ENCODE measurements at places on chromosomes 1 and 21.

DNA sequence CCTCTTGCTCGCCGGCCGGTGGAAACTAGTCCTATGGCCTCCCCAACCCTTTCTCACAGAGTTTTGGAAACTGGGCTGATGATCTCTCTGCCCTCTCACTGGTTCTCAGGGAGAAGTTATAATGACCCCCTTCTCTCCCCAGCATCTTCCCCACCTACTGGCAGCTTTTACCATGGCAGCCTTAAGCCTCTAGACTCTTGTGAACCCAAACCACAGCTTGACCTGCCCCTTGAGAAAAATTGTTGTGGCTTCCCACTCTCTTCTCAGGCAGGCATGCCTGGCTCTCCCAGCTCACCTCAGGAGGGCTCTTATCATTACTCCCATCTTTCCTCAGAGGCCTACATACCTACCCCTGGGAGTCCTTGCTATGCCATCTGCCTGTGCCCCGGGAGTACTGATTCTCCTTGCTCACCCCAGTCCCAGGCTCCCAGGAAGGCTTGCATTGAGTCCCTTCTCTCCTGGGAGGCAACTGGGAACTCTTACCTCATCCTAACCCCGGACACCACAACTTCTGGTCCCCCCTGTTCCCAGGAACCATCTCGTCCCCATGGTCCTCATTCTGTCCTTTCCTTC, 1.6 kb downstream of the NSUN4 start:
- no peak for DNase-seq

DNA sequence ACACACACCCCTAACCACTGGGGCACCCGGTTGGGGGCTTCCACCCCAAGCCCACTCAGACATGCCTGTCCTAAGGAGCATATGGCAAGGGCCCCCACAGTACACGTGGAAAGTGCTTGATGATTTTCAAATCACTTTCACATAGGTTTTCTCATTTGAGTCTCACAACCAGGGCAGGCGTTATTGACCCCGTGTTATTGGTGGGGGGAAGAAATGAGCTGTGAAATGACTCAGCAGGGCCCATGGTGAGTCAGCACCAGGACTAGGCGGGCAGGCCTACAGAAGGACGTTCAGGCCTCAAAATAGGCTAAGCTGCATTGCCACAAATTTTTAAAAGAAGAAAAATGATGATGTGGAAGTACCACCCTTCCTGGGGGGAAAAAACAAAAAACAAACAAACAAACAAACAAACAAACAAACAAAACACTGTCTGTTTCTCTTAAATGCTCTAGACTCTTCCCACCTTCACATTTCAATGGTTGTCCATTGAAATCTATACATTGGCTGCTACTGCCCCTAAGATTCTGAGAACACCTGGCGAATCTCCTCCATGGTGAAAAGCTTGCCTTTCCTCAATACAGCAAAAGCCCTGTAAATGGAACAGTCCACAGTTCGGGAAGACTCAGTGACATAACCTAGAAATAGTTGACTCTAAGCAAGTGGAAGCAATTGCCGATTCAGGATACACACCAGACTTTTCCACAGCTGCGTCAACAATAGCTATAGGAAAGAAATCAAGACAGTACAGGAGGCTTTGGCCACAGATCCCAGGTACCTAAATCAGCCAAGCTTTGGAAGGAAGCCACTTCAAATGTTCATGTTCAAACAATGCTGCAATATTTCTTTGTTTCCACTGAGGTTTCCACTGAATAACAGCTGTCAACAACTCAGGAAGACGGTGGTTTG, 234.7 kb downstream of the TOMM20 start:
- peak; percentile 12 for DNase-seq

- DNase-seq = no peak
These were observed 92.1 kb upstream of the SLC44A3 start for GRCh38 chr1:94727846-94728715.

DNA sequence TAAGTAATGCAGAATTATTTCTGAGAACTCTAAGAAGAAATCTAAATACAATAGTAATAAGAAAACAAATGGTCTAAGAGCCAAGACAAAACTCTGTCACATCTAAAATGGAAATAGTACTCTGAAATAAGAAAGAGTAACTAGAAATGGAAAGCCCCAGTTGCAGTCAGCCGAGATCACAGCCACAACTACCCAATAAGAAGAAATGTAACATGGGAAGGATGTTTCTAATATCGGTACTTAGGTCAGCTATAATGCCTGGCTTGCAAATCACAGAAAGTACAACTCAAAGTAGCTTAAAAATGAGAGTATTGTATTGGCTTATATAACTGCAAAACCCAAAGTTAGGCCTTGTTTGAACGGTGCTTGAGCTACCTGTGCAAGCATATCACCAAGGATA, 58.6 kb upstream of the USP25 start:
- DNase-seq = no peak

GRCh38 chr1:208336137-208336518, 91.9 kb upstream of the PLXNA2 start:
- no peak for DNase-seq

DNA sequence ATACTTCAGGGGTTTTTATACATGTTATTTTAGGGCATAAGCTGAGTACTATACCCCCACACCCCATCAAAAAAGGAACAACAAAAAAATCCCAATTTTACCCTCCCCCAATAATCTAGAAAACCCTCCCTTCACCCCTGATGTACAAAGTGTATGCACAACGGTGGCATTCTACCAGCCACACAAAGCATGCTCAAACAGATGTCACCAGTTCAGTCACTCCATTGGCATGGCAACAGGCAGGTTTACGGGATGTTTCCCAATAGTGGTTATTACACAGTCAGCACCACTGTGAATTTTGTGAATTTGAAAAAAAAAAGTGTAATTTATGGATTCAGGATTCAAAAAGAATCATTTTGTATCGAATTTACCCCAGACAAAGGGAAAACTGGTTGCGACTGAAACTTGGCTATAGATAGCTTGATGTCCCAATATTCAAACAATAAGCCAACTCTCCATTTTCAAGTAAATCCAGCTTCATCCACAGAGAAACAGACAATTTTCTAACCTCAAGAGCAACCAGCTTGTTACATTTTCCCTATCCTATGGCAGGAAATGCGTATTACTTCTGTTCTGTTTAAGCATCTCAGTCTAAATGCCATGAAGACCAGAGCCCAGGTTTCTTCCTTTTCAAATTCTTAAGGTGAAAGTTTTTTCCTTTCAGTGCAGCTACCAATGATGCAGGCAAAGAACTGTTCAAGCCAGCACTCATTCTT, 34.0 kb upstream of the SLC45A3 start:
- DNase-seq = peak; percentile 44

Data from NCI-H2171 treated with DMSO at 0.1 percent for 48 hours (cell line).